ENCODE measurements at places on chromosomes 2 and 18. TPM values are rescaled to one million over a fixed set of nuclear protein-coding genes. Genes with fewer than 3 reads are reported as not detected.

Gene NOP58
- 71.1 TPM for total RNA-seq

Gene UGT1A8
- total RNA-seq, result not detected

Gene GEN1
- 2.9 TPM for total RNA-seq

Gene ANKRD53
- total RNA-seq, result under 0.01 TPM

Gene SNED1
- 84.5 TPM for total RNA-seq

Gene ZNF407
- total RNA-seq, result 5.8 TPM

Gene CCDC178
- not detected for total RNA-seq

Gene PAX3
- total RNA-seq, result not detected

Gene MSTN
- total RNA-seq, result not detected

Gene SLC9A4
- total RNA-seq, result not detected

Gene SIX3
- not detected for total RNA-seq

Gene HADHB
- 108 TPM for total RNA-seq

Gene TWIST2
- 42.2 TPM for total RNA-seq

Gene CROCC2
- total RNA-seq, result not detected

Gene IGFBP5
- total RNA-seq, result 15.9 TPM

Gene IL1F10
- not detected for total RNA-seq
